ENCODE measurements at places on chromosomes 7 and 10.

DNA sequence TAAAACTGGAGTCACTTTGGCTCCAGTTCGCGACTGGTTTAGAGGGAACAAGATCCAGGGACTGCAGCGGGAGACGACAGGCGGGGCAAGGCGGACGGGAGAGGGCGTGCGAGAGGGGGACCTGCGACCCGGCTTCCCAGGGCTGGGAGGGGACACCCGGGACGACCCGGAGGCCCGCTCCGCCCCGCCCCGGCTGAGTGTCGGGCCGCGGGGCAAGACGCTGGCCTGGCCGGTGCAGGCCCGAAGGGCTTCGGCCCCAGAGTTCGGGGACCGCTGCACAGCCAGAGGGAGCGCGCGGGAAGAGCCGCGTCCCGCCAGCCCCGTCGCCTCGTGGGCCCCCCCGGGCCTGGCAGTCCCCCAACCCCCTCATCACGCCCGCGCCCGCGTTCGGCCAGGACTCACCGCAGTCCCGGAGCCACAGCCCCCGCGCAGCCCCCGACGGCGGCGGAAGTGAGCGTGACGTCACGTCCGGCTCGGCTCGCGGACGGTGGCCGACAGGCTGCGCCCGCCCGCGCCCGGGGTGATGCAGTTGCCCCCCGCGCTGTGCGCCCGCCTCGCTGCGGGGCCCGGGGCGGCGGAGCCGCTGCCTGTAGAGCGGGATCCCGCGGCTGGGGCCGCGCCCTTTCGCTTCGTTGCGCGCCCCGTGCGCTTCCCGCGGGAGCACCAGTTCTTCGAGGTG, at the start of the genes TUBGCP2 and ZNF511:
TUBGCP2 (minus strand) TSS at position 452 of the 679 bp plus-strand sequence. CDS start 5,931 bp downstream, outside the sequence.
ZNF511 (plus strand) TSS at position 494 of the 679 bp plus-strand sequence; CDS start at position 524, 30 bp downstream.
- peak; percentile 78 for DNase-seq
- peaks cover 12% of the 10 kb centered on the region for H3K4me1 ChIP-seq
- no peaks in the 10 kb centered on the region for H3K27me3 ChIP-seq
- H3K36me3 ChIP-seq, result peaks cover 41% of the 10 kb centered on the region
- H3K4me3 ChIP-seq, result peak within 1 kb of the TSS; percentile 94

DNA sequence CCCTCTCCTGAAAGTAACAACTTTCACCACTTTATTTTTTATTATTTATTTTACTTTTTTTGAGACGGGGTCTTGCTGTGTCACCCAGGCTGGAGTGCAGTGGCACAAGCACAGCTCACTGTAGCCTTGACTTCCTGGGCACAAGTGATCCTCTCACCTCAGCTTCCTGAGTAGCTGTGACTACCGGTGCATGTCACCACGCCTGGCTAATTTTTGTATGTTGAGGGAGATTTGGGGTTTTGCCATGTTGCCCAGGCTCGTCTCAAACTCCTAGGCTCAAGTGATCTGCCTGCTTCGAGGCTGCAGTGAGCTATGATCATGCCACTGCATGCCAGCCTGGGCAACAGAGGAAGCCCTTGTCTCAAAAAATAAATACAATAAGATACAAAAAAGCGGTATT, 14.9 kb upstream of the SLIT1 start:
- no peak overlapping the region for H3K4me3 ChIP-seq
- H3K36me3 ChIP-seq, result no peaks in the 10 kb centered on the region
- H3K27ac ChIP-seq, result no peak overlapping the region
- H3K4me1 ChIP-seq, result peaks cover 3% of the 10 kb centered on the region
- peaks cover 31% of the 10 kb centered on the region for H3K27me3 ChIP-seq

GRCh38 chr7:156533964-156534363, 106.6 kb upstream of the RNF32 start:
- no peaks in the 10 kb centered on the region for H3K36me3 ChIP-seq
- no peaks in the 10 kb centered on the region for H3K4me1 ChIP-seq
- no peak overlapping the region for H3K27ac ChIP-seq
- H3K4me3 ChIP-seq, result no peak overlapping the region

DNA sequence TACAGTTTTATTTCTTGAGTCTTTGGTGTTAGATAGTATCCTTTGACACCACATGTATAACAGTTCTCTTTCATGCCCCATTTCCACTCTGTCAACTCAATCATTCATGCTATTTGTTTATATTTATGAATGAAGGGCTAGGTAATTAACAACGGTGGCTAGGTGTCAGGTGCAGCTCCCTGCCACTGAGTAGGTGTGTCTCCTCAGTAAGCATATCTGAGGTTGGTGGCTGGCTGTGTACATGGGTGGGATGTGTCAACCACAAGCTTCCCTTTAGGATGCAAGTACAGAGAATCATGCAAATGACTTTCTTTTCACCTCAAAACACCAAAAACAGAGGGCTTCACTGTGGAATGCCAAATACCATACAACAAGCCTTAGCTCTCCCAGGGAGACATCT, 83.4 kb downstream of the ZNF365 start:
- no peaks in the 10 kb centered on the region for H3K4me1 ChIP-seq
- DNase-seq, result no peak
- no peak overlapping the region for H3K27ac ChIP-seq
- H3K4me3 ChIP-seq, result no peak overlapping the region
- no peaks in the 10 kb centered on the region for H3K36me3 ChIP-seq
- H3K27me3 ChIP-seq, result no peaks in the 10 kb centered on the region

DNA sequence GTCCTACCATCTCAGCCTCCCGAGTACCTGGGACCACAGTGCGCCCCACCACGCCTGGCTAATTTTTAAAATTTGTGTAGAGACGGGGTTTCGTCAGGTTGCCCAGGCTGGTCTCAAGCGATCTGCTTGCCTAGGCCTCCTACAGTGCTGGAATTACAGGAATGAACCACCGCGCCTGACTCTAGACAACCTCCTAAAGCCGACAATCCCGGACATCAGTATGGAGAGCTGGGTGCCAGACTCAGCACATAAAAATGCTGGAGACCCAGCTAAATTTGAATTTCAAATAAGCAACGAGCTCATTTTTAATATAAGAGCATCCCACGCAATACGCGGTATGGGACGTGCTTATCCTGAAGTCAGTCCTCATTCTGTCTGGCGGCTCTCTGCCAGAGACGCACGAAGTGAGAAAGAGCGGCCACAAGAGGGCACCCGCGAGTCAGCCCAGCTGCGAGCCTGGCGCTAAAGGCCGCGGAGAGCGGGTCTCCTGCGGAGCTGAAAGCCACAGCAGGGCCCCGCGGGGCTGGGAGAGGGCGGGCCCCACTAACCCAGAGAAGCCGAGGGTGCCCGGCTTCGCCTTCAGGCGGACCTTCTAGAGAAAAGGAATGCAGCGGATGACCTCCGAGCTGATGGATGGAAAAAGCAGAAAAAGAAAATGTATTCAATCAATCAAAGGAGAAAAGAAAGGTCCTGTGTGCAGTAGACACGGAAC, 7.0 kb downstream of the CALY start:
- peak; percentile 84 for DNase-seq
- H3K36me3 ChIP-seq, result no peaks in the 10 kb centered on the region
- H3K27me3 ChIP-seq, result peaks cover 72% of the 10 kb centered on the region
- no peak overlapping the region for H3K4me3 ChIP-seq
